HCT116 (cell line): ENCODE measurements at places on chromosomes 5 and 9.

- DNase-seq: peak; percentile 32
These were observed 291.8 kb downstream of the AOPEP start for GRCh38 chr9:95018099-95018936.

- DNase-seq: no peak
These were observed 37.9 kb downstream of the LHFPL2 start for GRCh38 chr5:78610636-78611035.

- DNase-seq: no peak
These were observed 293.8 kb downstream of the ELAVL2 start for GRCh38 chr9:23532282-23532681.

- DNase-seq: no peak
These were observed 46.2 kb upstream of the FCN2 start for GRCh38 chr9:134834217-134834956.

DNA sequence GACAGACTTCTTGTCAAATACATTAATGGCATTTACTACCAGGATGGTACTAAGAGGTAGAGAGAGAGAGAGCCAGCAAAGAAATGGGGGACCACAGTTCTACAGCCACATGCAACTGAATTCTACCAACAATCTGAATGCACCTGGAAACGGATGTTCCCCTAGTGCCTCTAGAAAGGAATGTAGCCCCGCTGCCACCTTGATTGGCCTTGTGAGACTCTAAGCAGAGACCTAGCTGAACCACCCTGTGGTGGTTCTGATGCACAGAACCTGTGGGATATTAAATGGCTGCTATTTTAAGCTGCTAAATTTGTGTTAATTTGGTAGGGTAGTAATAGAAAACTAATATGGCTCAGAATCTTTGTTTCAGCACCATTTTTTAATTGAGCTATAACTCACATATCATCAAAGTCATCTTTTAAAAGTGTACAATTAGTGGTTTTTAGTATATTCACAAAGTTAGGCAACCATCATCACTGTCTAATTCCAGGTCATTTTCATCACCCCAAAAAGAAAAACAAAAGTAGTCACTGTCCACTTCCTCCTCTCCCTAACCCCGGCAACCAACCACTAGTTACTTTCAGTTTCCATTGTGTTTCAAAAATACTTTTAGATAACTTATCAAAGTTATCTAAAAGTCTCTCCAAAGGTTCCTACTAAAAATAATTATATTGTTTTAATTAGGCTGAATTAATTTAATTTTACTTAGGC, 51.7 kb downstream of the CPLANE1 start:
- DNase-seq: no peak

DNA sequence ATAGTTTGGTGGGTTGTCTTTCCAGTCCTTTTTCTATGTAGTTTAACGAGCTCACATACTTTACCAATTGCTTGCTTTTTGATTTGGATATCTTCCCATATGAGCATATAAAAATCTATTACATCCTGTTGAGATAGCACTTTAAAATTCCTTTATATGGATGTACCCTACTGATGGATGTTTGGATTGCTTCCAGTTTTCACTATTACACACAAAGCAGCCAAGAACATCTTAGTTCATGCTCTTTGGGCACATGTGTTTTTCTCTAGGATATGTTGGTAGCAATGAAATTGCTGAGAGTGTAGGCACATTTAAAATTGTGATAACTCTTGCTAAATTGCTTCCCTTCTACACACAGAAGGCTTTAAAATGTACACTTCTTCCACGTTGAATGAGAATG, 56.1 kb upstream of the NTRK2 start:
- DNase-seq: no peak

GRCh38 chr5:88875341-88876234, 7.4 kb downstream of the MEF2C start:
- DNase-seq: no peak

DNA sequence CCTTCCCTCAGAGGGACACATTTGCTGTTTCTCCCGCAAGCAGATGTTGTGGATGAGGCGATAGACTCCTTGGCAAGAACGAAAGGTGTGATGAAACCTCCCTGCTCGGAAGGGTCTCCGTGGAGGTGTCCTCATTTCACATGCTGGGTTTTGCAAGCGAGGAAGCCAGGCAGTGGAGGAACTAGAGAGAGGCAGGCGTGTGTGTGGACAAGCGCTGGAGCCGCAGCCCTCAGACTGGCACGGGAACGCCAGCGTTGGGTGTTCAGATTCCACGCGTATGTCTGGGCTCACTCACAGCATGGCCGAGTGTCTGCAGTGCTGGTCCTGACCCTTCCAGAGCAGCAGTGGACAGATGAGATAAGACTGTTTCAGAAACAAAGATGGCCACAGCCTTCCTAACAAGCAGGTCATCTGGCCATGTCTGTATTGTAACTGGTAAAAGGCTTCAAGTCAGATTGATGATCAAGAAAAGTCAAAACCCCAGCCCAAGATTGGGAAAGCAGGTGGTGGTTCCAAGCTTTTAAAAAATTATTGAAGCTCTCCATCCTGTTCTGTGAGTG, 35.0 kb upstream of the NCS1 start:
- DNase-seq: no peak

GRCh38 chr5:143359869-143360268, 43.6 kb downstream of the NR3C1 start:
- no peak for DNase-seq

GRCh38 chr5:56012281-56012963, 17.7 kb upstream of the IL6ST start:
- DNase-seq: no peak

- DNase-seq: no peak
These were observed 283.7 kb upstream of the IRX4 start for GRCh38 chr5:2166306-2166978.

- DNase-seq: no peak
These were observed 26.9 kb downstream of the PBX3 start for GRCh38 chr9:125774106-125774505.

DNA sequence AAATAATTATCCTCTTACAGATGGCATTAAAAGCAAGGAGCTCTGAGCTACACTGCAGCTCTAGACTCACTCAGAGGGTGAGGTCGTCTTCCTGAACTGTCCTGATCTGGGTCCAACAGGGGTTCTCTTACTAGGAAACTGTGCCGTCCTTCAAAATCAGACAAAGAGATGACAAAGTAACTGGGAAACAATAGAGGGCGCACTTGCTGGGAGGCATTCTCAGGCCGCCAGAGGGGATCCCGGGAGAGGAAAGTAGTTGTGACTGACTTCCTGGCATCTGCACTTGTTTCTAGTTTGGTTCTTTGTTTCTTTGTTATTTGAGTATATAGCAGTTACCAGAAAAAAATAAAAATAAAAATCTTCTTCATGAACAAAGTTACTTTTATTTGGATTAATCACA, 142.9 kb upstream of the MSX2 start:
- no peak for DNase-seq

DNA sequence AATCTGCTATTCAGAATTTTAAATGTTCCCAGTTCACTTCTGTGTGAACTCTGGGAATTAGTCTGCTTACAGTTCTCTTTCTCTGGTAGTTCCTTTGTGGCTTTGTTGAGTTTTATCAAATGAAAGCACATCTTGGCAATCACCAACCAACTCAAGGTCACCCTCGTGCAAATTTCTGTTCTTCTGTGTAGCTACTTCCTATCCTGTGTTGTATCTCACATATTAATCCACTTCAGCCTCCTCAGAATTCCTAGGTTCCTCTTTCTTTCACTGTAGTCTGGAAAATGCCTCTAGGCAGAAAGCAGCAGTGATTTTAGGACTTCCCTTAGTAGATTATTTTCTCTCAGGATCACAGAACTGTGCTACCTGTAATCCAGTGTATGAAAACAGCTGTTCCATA, 100.3 kb downstream of the AUH start:
- no peak for DNase-seq

GRCh38 chr9:120659676-120660075, 54.6 kb downstream of the MEGF9 start:
- no peak for DNase-seq

DNA sequence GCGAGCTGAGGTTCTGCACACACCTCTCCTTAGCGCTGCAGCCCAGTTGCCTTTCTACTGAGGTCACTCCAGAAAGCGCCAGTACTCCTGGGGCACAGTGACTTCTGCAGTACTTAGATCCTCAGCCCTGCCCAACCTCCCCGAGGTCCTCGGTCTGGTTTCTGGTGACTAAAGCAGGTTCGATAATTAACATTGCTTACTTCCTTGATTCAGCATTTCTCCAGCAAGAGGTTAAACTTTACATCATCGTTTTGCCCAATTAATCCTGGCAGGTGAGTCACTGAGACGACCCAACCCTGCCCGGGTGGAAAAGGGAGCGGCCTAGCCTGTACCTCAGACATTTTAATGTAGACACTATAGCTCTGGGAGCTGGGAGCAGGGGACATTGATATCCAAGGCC, 77.6 kb downstream of the PLAC8L1 start:
- DNase-seq: peak; percentile 78

GRCh38 chr9:136995772-136996311, 526 bp downstream of the CLIC3 start:
- no peak for DNase-seq

DNA sequence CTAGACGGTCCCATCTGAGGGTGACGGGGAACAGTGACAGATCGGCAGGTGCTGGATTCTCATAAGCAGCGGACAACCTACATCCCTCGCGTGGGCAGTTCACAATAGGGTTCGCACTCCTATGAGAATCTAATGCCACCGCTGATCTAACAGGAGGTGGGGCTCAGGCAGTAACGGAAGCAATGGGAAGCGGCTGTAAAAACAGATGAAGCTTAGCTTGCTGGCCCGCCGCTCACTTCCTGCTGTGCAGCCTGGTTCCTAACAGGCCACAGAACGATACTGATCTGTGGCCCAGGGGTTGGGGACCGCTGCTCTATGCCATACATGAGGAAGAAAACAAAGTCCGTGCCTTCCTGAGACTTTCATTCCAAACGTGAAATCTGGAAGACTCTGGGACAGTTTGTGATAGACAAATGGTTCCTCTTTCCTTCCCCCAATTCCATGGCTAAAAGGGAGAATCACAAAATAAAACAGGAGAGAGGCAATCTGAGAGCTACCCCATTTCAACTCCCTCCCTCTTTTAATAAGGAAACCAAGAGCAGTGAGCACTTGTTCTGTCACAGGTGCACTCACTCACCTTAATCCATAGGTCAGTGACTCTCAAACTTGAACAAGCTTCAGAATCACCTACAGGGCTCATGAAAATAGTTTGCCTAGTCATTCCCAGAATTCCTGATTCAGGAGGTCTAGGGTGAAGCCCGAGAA, 12.1 kb downstream of the PDCL start:
- DNase-seq: no peak

DNA sequence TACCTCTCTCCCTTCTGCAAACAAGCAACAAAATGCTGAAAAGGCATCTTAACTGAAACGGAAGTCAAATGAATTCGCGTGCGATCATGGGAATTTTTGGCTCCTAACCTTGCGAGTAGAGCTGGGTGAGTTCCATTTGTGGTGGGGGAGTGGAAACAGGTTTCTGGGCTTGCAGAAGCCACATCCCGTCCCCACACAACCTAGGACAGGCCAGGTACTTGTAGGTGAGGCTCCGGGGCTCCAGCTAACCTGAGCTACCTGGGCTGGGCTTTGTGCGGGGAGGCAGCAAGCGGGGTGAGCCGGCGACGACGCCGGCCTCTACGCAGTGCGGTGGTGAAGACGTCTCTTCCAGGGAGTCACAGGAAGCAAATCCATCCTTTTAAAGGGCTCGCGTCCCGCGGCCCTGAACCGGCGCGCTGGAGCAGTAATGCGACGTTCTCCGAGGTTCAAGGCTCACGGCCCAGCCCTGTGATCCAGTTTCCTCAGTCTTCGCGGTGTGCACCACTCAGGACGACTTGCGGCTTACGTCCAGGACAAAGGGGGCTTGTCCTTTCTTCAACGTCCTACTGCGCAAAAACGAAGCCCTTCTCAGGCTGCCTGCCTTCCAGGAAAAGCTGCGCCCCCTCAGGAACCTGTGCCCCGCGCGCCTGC, 567 bp upstream of the SPIN1 start:
- peak; percentile 55 for DNase-seq

GRCh38 chr5:92644266-92644886, 936.6 kb downstream of the NR2F1-AS1 start:
- no peak for DNase-seq

DNA sequence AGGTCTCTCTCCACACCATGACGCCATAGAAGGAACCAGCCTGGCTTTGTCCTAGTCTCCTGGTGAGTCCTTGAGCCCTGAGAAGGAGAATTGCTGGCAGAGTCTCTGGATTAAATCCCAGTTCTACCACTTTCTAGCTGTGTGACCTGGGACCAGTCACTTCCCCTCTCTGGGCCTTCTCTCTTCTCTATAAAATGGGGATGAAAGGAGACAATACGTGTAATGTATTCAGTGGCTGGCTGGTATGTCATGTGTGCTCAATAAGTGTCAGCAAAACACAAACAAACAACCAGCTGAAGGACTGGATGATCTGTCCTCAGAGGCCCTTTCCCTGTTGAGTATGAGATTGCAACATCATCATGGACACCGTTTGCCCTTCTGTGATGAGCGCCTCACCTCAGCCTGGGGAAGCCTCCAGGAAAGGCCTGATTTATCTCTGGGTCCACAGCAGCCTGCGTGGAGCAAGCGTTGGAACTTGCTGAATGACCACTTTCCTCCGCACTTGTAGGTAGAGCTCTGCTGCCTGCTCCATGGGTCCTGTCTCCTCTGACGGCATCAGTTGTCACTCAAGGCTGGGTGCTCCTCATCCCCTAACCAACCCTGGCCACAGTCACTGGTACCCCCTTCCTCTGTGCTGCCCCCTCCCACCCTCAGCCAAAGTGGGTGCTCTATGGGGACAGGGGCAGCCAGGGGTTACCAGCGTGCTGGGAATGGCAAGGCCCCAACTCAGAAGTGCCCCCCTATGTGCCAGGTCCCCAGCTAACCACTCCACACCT, 3.6 kb upstream of the NR5A1 start:
- no peak for DNase-seq

DNA sequence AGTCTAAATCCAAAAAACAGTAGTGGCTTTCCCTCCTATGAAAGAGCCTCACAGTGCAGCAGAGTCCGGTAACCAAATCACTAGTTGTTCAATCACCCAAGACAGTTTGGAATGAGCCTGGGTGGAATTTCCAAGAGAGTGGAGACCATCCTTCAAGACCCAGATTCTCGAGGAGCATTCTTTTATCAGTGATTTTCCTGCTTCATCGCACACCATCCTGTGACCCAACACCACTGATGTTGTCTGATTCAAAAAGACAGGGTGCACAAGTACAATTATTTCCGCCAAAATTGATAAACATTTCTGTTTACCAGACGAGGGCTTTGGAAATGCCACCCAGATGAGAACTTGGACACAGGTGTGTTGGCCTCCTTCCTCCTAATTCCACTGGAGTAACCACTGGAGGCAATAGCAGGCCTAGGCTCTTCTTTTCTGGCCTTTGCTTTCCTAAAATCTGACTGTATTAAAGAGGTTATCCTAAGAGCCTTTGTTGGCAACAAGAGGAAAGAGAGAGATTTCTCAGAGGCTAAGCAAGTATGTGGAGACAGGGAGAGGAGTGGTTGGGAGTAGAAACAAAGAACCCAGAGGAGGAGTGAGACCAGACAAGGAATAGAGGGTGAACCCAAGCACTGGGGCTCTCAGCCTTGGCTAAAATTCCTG, 56.3 kb upstream of the S1PR3 start:
- no peak for DNase-seq

DNA sequence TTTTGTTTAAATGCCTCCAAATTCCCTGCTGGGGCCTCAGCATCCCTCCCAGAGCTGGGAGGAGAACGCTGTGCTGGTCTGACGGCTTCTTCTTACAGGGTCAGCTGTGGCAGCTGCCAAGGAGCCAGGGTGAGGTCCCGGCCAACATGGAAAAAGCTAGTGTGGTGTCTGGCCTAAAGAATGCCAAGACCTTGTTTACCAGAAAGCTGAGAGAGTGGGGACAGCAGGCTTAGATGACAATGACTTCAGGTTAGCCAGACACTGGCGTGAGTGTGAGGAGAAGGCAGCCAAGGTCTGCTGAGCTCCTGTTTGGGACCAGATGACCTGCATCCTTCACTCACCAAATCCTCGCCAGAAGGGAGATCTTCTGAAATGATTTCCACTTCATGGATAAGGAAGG, 112.5 kb downstream of the CRB2 start:
- no peak for DNase-seq
